ENCODE measurements at places on chromosomes 11 and 22.

DNA sequence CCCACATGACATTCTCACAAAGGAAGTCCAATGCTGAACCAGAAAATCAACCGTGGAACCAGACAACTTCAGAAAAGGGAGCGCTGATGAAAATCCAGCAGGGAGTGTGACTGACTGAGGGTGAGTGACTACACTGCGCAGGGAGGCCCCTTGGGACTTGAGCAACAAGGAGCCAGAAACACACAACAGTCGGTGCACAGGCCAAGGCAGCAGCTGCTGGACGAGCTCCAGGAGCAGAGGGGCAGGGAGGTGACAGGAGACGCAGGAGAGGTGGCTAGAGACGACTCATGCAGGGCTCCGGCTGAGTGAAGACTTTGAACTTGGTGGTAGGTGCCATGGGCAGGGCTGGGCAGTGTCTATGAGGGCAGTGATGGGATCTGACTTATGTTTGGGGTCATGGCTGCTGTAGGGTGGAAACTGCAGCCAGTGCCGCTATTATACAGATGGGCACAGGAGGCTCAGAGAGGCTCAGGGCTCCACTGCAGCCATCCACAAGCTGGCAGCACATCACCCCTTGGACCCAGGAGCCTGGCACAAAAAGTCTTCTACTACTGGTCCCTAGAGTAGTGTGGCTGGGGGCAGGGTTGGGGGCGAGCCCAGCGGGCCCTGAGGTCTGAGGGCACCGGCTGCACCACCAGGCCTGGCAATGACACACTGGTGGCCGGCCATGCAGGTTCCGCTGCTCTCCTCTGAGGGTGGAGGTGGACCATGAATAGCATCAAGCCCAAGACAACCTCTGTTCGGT, 10.3 kb upstream of the FADD start:
- no peak for DNase-seq

DNA sequence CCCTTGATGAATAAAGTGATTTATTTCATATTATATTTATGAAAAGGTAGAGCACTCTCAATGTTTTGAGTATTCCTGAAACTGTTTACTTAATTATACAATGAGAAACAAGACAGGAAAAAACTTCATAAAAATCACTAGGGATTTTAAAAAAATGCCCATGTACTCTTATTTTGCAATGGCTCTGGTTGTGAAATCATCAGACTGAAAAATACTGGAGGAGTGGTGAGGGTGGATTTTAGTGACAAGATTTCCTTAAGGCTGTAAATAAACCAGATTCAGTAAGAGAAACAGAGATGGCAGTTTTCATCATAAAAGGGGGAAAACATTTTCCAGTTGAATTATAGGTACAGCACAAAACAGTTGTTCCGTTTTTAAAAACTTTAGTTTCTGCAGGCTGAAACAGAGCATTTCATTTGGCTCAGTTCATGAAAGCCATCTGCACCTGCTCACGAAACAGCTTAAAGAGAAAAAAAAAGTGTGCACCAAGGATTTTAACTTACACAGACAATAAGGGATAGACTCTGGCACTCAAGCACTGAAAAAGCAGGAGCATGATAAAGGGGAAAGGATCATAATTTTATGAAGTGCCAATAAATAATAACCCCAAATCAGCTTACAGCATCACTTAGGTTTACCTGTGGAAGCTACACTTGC, 100.7 kb downstream of the MAML2 start:
- no peak for DNase-seq

GRCh38 chr11:125425601-125426000, 70.5 kb downstream of the FEZ1 start:
- no peak for DNase-seq

GRCh38 chr22:39176714-39177455, 24.4 kb upstream of the CBX7 start:
- no peak for DNase-seq

DNA sequence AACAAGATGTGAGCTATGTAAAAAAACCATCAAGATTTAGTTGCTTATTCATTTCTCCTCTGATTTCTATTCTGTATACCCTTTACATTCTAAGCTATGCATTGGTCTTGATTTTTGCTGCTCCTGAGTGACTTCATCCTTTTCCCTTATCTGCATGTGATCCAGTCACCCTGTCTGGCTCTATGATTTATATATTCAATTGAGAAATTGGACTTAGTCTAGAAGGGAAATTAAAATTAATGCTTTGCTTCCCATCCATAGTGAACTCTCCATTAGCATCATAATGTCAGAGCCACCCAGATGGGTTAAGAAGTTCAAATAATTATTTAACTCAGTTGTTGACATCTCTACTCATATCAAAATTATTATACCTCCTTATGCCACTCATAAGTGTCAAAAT, 5.0 kb downstream of the JRKL start:
- DNase-seq, result no peak

DNA sequence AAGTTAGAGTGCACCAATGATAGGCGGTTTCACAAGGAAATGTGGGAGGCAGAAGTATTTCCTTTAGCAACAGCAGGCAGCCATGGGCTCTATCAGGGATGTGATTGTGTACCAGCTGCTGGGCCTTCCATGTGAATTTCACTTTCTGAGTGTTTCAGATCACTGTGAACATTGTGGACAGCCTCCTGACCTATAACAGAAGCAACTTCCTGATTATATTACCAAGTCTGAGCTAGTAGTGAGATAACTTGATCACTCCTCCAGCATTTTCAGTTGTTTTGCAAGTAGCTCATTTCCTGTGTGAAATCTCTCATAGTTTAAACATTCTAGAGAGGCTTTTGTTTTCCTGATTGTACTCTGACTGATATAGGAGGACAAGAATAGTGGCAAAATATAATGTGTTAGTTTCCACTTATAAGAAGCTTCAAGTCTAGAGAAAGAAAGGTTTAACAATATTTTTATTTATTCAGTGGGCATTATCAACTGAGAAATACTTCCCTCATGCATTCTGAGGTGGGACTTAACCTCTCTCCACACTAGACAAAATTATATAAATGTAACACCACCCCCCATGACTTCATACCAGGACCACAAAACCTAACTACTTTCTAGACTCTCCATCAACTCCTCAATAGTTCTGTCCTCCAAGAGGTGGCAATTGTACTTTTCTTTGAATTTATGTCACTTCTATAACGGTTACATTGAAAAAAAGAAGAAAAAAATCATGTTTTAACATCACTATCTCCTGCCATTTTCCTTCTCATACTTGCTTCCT, 184.2 kb upstream of the LUZP2 start:
- no peak for DNase-seq

DNA sequence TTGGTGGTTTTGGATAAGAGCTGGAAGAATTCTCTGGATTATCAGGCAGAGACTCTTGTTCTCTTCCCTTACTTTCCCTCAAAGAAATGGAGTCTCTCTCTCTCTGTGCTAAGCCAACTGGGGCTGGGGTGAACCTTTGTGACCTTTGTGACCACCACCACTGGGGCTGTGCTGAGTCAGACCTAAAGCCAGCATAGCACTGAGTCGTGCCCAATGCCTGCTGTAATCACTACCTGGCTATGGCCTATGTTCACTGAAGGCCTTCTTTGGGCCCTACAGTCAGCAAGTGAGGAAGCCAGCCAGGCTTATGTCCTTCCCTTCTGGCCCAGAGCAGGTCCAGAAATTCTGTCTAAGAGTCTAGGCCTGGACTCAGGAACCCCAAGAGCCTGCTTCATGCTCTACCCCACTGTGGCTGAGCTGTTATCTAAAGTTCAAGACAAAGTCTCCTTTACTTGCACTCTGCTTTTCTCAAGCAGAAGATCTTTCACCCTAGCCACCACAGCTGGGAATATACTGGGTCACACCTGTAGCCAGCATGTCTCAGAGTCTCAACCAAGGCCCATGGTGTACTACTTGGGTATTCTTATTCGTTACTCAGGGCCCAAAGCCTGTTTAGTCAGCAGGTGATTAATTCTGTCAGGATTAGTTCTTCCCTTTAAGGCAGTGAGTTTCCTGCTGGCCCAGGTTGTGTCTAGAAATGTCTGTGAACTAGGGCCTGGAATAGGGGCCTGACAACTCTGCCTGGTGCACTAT, 86.0 kb downstream of the EHF start:
- no peak for DNase-seq

- no peak for DNase-seq
These were observed 519.4 kb downstream of the BRD1 start for GRCh38 chr22:49308300-49308699.

DNA sequence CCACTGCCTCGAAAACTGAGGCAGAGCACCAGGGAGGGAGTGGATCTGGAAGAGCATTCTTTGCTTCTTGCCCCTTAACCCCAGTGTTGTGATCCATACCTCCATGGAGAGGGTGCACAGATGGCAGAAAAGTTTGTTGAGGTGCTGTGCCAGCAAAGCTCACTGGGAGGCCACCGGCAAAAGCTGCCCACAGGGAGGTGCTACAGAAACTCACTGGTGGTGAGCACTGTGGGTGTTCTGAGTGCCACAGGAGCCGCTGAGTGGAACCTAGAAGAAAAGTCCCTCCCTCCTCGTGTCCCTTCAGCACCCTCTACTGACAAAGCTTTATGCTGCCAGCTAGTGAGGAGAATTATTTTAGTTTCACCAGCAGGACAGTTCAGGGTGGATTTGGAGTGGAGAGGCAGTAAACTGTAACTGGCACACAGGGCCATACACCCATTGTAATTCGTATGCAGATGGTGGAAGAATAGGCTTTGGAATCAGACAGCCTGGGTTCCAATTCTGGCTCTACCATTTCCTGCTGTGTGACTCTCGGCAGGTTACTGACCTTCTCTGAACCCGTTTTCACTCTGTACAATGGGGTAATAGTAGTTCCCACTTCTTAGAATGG, 84.6 kb downstream of the SWAP70 start:
- DNase-seq, result peak; percentile 34

DNA sequence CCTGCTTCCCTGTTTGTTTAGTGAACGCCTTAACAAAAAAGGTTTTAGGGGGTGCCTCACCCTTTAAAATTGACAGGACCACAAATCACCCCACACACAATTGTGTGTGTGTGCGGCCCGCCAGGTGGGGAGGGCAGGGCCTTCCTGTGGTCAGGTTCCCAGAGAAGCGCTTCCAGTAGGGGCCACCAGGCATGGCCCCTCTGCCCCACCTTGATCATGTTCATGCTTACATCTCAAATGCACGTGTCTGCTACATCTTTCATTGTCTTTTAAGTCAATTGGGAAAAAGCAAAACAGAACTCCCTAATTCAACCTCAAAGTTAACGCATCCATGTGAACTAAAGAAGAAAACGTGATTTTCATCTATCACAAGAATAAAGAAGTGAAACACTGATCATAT, 1335.3 kb downstream of the TBC1D22A start:
- no peak for DNase-seq

DNA sequence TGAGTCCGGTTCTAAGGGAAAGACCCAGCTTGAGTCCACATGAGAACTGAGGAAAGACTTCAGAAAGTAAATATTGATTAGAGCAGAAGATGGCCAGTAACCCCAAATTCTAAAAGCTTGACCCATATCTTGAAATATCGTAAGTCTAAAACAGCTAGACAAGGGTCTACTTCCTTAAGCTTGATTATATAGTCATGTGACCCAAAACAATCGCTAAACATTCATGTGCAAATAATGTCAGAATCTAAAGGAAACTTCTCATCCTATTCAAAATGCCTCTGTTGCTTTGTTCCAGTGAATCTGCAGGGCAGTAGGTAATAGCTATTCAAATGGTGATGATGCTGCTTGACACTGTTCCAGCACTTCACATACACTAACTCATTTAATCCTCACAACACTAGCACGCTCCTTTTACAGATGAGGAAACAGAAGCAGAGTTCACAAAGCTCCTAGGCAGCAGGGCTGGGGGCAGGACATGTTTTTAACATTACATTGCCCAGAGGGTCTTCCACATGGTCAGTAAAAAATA, 52.6 kb downstream of the TCF20 start:
- DNase-seq, result no peak

DNA sequence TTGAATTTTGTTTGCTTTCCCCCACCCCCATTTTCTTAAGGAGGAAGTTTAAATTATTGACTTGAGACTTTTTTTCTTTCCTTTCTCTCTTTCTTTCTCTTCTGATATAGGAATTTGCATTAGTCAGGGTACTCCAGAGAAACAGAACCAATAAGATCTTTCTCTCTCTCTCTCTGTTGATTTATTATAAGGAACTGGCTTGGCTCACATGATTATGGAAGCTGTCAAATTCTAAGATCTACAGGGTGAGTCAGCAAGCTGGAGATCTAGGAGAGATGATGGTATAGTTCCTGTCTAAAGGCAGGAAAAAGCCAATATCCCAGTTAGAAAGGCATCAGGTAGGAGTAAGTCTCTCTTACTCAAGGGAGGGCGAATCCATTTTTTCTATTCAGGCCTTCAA, 64.0 kb downstream of the CCDC81 start:
- DNase-seq, result no peak

DNA sequence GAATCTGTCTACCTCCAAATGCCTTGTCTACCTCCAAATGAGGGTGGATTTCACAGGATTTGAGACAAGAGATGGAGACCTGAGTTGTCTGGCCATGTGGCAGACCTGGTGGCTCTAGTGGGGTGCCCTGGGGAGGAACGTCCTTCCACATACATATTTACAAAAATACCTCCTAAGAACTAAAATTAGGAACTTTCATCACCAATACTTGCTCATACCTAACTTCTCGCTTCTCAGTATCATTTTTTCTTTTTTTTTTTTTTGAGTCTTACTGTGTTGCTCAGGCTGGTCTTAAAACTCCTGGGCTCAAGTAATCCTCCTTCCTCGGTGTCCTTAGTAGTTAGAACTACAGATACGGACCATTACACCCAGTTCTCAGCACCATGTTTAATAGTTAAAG, 117.9 kb downstream of the MED15 start:
- no peak for DNase-seq

Data from stimulated activated CD4-positive, alpha-beta T cell treated with anti-CD3 and anti-CD28 coated beads, Interleukin-1b, Interleukin-23, amount 100 ng/mL, for 4 hours (primary cell).